ENCODE measurements at places on chromosomes 5 and 9.

- no peak for DNase-seq
These were observed 20.6 kb upstream of the NIM1K start for GRCh38 chr5:43171451-43171850.

GRCh38 chr9:75161116-75161857, 73.0 kb downstream of the OSTF1 start:
- peak; percentile 13 for DNase-seq

GRCh38 chr5:112349371-112349770, 69.7 kb downstream of the EPB41L4A start:
- DNase-seq, result no peak

GRCh38 chr5:68661237-68661636, 432.6 kb upstream of the SLC30A5 start:
- peak; percentile 16 for DNase-seq

GRCh38 chr5:128711216-128711615, 173.2 kb upstream of the FBN2 start:
- no peak for DNase-seq
